ENCODE measurements at places on chromosomes 7 and 10.
A peak's percentile ranks its signal among the peaks of the same experiment; 100 is the strongest.

GRCh38 chr10:79084012-79084971 is 15.5 kb downstream of the ZMIZ1 start:
- DNase-seq, result peak; percentile 86

GRCh38 chr10:51289519-51289918 is 215.2 kb downstream of the PRKG1 start:
- no peak for DNase-seq

DNA sequence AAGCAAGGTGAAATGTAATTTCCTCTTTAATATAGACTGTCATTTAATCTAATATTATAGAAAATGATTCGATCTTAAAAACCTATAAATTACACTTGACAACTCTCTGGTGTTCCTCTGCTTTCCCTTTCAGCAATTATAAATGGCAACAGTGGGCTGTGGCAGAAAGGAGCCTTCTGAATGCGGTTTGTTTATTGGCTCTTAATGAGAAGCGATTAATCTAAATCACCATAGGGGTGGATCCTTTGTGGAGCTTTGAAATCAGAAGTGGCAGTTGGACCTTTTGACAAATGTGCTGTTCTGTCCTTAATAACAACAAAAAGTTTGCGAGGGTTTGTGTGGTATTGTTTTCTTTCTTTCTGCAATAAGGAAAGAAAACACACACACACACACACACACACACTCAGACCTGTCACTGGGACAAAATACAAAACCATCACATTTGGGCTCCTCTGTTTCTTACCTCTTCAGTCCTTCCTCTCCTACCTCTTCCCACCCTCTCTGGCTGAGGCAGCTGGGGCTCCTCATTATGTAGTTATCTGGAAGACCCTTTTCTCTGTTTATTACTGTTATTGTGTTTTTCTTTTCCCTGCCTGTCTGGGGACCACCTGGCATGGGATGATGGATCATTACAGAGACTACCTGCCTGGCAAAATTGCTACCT is 316.2 kb downstream of the SORCS3 start:
- DNase-seq, result no peak

- no peak for DNase-seq
These were observed 245.0 kb upstream of the NPY start for GRCh38 chr7:24038993-24039392.

- peak; percentile 11 for DNase-seq
These were observed 163.8 kb downstream of the ELMO1 start for GRCh38 chr7:37284805-37285231.

- DNase-seq, result no peak
These were observed 15.8 kb upstream of the ARHGAP22 start for GRCh38 chr10:48620719-48621118.

DNA sequence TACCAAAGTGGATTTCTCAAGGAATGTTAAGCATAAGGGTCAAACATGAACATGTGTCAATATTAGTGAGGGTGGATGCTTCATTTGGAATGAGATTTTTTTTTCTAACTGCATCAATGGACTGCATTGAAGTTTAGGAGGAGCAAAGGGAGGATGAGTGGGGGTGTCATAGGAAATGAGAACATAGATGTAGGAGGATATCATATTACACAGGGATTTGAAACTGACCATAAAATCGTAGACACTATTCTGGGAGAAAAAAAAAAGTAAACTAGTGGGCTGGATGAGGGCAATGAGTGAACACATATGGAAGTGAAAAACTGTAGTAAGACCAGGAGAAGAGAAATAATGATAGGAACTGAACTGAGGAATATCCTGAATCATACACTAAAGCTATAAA is 109.4 kb downstream of the SEMA3A start:
- DNase-seq, result peak; percentile 64

DNA sequence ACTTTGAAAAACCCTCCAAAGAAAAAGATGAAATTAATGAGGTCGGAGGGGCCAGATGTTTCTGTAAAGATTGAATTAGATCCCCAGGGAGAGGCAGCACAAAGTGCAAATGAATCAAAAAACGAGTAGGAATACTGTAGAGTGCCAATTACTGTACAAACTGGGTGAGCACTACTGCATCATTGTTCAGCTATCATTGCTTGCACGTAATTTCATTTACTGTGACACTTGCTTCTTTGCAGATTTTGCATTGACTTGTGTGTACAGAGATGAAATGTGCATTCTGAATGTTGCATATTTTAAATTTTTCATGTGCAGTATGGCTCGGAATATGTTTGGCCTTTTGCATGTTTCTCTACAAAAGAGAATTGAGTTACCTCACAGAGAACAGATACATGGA is 123.7 kb downstream of the LCOR start:
- no peak for DNase-seq

GRCh38 chr7:73519867-73520672 is 2.0 kb downstream of the BAZ1B start:
- DNase-seq, result no peak

DNA sequence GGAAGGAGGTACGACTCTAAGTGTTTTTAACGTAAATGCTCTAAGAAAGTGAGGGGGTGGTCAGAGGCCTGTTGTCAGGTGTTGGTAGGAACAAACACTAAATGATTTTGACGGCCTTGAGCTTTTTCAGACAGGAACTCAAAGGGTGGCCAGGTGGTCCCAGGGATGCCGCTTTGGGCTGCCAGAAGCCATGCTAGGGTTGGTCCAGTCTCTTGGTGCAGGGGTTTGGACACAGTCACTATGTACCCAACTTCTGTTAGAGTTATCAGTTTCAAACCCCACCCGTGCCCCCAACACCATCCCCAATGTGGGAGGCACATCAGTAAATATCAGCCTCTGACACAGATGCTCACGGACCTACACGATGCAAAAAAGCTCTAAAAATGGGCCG is 9.3 kb downstream of the ATP6V0E2 start:
- DNase-seq, result no peak

GRCh38 chr7:94223375-94224084 is 171.2 kb upstream of the COL1A2 start:
- peak; percentile 61 for DNase-seq

All from fibroblast of skin of right biceps (primary cell).